ENCODE measurements at places on chromosomes 2 and 18.
A peak's percentile ranks its signal among the peaks of the same experiment; 100 is the strongest.

DNA sequence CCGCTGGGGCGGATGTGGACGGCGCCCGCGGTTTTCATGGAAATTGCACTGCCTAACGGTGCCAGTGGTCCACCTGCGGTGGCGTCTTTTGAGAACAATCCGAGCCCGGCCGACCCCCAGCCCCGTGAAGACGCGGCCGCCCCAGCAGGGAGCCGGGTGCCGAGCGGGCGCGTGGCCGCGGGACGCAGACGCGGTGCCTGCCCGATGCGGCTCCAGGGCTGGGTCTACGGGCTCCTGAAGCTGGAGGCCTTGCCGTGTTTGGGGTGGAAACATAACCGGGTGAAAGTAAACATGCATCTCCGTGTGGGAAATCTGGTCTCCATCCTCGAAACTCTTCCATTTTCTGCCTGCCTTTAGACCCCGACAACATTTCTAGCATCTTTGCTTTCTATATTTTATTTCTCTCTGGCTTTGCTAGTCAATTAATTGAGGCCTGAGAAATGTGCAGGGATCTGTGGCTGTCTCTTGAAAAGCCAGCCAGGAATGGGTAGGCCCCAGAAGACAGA is 572 bp downstream of the INPP4A start:
- peak; percentile 30 for DNase-seq

DNA sequence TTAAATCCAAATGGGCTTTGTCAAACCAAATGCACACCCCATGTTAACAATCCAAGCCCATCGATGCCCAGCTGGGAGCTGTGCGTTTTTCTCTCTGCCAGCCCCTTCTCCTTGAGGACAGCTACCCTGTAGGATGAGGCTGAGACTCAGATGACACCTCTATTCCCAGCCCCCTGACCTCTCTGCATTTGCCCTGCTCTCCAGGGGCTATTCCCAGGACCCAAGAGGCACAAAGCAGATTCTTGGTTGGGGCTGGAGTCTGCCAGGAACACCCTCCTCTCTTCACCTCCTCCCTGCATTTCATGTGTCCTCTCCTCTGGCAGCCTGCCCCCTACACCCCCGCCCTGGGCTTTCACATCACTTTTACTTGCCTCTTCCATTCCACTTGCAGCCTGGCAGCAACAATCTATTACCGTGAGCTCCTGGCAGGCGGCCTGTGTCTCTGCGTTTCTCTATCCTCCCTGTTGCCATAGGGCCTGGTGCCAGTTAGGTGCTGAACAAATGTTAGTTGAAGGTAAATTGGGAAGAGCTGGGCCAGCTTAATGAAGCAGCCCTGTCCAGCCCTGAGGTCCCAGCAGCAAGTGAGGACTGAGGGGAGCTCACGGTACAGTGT is 51.8 kb downstream of the ADD2 start:
- DNase-seq: peak; percentile 47

DNA sequence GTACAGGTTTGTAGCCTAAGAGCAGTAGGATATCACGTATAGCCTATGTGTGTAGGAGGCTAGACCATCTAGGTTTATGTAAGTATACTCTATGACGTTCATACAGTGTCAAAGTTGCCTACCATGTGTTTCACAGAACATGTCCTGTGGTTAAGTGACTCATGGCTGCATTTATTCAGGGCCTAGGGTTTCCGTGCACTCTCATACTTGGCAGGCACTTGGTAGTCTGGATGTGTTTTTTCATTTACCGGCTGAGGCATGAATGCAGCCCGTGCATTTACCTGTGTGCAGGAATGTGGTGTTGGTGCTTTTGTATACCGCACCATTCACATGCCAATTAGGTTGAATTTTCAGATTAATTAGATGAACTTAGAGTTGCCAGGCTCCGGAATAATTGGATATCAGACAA is 43.4 kb downstream of the MYL12B start:
- no peak for DNase-seq

DNA sequence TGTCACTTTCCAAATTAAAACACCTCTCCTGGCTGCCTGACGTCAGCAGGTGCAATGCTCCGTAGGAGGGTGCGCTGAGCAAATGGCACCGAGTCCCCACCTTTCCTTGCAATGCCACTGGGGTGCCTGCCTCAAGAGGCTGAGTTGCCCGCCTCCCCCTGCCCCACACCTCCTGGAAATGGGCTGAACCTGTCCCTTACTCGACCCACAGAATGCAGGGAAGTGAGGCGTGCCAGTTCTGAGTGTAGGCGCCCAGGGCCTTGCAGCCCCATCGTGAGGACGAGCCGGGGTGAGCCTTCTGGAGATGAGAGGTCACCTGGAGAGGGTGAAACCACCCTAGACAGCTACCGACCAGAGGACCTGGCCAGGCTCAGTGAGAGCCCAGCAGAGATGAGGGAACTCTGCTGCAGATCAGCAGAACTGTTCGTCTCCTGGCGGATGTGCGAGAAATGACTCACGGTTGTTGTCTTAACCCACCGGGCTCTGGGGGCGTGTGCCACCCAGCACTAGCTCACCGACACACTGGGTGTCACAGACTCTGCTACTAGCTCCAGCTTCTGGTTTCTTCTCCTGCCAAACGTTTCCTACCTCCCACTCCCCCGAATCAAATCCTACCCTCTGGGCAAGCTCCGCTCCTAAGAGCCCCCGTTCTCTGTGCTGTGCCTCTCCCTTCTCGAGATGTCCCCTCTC is 168.7 kb upstream of the HDAC4 start:
- no peak for DNase-seq

DNA sequence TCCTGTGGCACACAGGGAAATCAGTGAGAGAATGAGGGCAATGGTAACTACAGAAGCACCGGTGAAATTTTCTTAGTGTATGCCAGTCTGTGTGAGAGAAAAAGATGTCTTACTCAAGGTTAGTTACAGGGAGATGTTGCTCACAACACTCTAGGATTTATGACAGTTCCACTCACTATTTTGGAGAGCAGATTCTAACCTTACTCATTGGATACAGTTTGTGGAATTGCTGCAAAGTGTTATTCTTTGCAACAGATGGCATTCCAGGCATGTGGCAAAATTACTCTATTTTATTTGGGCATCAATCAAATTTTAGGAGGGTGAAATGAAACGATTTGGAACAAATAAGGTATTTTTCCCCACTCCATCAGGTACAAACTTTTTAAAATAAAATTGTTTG is 449.1 kb downstream of the PIK3C3 start:
- no peak for DNase-seq

DNA sequence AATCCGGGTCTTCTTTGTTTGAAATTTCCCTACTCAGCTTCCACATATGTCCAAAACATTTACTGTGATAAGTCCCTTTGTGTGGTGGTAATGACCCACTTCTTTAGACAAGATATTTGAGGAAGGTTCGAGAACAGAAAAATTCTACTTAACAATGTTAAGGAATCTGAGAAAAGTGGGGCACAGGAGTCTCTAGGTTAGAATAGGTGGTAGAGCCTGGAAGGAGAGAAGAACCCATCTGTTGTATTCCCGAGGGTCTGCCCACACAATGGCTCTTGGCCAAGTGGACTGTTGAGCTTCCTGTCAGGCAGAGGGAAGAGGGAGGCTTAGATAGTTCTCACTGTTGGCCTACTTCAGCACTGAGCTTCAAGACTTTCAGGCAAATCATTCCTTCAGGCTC is 4.3 kb downstream of the IGFBP2 start:
- no peak for DNase-seq

DNA sequence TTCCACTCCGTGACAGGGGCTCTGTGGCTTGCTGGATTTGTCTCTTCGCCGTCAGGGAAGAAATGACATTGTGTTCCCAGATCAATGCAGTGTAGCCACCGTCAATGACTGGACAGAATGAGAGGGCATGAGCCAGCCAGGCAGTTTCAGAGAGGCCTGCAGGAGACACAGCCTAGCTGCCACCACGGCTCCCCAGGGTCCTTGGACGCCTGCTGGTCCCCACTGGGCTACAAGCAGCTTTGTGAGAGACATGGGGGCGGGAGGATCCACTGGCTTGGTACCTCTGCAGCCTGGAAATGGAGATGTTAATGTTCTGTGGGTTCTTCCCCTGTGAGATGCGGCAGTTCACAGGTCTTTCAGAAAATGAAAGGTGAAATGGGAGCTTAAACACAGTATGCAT is 12.1 kb upstream of the AMER3 start:
- DNase-seq: no peak

DNA sequence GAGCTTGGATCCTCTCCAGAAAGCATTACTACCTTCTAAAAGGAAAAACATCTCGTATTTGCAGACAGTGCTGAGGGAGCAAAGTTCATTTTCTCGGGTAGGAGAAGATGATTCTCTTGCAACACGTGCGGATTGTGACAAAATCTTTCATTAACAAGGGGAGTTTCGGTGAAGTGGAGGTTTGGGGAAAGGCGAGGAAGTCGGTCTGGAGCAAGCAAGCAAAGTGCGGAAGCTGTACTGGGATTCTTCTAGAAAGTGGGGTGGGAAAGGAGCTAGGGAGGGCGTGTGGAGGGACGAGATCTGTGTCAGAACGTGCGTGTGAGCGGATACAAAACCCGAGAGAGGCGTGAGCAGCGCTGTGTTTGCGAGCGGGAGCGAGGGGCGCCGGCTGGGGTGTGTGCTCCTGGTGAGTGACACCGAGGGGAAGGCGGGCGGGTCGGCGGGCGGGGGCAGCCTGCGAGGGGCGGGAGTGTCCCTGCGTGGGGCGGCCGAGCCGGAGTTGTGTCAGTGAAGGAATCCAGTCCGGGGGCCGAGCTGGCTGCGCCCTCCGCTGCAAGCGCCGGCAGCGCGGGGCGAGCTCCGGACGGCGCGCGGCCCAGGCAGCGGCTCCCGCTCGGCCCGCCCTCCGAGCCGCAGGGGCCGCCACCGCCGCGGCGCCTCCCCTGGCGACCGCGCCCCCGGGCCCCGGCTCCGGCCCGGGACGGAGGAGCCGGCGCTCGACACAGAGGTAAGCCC is at the start of gene SPATS2L:
Gene SPATS2L (plus strand): TSS at position 498 of the 735 bp plus-strand sequence. CDS start 82,552 bp downstream, outside the sequence.
- DNase-seq: peak; percentile 34

DNA sequence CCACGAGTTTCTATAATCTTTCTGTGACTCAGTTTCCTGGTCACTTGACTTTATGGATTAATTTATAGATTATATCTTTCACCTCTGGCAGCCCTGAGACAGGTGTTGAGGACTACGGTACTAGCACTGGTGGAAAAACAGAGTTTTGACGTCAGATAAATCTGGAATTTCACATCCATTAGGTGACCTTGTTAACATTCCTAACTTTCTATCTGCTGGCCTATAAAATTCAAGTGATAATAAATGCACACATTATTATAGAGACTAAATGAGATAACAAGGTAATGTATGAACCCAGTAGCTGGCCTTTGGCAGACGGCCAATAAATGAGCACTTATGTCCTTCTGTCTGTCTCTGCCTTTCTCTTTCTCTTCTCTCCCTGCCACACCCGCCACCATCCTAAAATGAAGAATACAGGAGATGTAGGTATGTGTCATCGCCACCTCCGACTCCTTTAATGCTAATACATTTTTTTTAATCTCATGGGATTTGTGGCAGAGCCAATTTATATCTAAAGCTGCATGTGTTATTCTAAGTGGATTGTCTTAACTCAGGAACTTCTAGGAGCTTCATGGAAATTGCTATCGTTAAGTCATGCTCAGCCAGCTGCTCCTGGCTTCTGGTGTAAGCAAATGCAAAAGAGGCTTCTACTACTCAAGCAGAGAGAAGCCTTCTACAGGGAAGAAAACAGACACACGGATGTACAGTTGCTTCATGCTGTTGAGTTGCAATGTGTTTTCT is 2.3 kb downstream of the TM4SF20 start:
- peak; percentile 40 for DNase-seq

- DNase-seq: no peak
Observed at GRCh38 chr18:9719421-9719981, 11.4 kb downstream of the RAB31 start.

Data from hematopoietic multipotent progenitor cell treated with erythropoietin and hydrocortisone succinate and interleukin-3 and kit ligand, for 6 days (in vitro differentiated cells).